HS-5 (cell line): ENCODE measurements at places on chromosomes 6 and 20.
A peak's percentile ranks its signal among the peaks of the same experiment; 100 is the strongest.

- DNase-seq = no peak
These were observed 272.7 kb upstream of the PLCB4 start for GRCh38 chr20:8796088-8796660.

DNA sequence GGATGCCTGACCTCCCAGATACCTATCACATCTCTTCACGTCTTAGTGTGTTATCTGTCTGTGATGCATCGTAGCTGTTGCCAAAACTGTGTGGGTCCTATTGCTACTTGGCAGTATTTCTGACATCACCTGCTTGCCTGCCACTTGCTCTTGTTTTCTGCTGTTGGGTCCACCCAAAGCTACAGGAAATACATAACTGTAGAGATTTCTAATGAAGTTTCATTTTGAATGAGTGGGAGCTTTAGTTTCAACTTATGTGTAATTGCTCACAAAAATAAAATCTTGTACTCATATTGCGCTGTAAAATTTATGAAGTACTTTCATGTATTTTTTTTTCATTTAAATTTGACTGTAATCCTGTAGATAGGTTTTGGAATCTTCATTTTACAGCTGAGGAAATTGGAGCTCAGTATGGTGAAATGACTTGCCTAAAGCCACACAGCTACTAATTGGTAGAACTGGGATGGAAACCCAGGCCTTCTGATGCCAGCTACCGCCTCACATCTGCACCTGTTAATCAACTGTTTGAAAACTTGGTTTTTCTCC, 113.6 kb upstream of the MAN1A1 start:
- DNase-seq = no peak

DNA sequence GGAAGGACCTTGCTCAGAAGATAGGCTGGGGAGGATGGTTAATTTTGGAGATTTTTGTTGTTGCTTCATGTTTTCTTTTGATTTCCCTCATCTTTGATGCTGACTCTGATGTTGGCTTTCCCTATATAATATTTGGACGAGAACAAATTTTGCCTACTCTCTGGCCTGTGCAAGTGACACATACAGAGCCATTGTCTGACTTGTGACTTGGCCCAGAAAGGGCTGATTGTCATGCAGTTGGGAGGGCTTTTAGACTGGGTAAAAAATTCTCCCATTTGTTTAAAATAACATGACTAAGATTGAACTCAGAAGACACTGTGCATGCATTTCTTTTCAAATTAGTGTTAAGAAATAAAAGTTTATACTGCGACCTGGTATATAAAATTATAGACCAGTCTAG, 98.6 kb upstream of the SUPT3H start:
- DNase-seq = no peak

- no peak for DNase-seq
These were observed 35.4 kb downstream of the MAN1A1 start for GRCh38 chr6:119313937-119314884.

DNA sequence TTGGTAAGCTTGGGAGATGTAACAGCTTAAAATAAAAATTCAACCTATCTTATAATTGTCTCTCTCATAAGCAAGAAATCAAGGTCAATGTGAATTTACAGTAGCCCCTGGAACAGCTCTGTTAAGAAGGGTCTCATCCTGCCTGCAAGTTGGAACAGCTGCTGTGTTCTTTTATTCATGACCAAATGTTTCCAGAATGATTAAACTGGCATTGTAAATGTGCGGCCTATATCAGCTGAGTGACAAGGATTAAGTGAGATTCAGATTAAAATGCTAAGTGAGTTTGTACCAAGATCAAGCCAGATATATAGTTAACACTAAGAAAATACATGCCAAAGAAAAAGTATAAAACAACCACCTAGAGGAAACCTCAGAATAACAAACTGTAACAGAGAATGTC, 45.3 kb upstream of the NRSN1 start:
- no peak for DNase-seq

GRCh38 chr6:104477569-104477968, 382.1 kb downstream of the HACE1 start:
- DNase-seq = no peak

DNA sequence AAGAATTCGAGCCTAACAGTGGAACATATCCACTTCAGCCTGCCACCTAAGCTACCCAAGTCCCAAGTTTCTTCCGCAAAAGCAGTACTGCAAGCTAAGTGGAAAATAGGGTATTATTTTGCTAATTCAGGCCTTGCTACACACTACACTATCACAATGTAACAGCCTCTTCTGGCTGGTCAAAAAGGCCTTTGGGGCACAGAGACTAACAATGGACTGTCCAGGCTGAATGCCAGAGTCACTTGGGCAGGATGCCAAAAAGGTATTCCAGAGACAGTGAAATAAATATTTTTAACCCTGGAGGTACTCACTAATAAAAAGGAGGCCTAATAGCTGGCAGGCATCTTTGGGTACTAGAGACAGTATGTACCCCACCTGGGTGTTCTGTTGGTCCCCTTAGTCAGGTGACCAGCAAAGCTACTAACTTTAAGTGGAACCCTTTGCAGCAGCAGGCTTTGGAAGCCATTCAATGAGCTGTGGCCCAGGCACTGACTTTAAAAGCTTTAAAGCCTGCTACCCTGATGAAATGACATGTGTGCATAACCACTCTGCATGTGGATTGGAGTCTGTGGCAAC, 692.1 kb downstream of the HTR1B start:
- no peak for DNase-seq

DNA sequence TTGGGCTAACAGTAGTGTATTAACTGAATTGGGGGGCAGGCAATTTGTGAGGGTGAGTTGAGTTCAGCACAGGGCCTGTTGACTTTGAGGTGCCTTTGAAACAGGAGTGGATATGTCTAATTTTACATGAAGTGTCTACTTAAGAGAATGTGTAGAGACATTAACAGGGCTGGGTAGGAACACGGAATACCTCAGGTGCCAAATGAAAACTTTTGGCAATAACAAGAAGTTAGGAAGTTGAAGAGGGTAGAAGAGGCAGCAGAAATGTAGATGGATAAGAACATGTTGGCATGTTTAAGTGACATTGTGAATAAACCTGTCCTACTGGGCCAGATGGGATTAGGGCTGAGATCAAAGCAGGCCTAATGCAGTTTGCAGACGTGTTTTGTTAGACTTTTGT, 117.0 kb downstream of the SLC16A10 start:
- DNase-seq = no peak

GRCh38 chr6:79196912-79197311, 37.6 kb downstream of the HMGN3 start:
- no peak for DNase-seq

GRCh38 chr6:75117701-75118100, 88.2 kb downstream of the COL12A1 start:
- no peak for DNase-seq

GRCh38 chr6:160031442-160031841, 62.6 kb downstream of the IGF2R start:
- no peak for DNase-seq

DNA sequence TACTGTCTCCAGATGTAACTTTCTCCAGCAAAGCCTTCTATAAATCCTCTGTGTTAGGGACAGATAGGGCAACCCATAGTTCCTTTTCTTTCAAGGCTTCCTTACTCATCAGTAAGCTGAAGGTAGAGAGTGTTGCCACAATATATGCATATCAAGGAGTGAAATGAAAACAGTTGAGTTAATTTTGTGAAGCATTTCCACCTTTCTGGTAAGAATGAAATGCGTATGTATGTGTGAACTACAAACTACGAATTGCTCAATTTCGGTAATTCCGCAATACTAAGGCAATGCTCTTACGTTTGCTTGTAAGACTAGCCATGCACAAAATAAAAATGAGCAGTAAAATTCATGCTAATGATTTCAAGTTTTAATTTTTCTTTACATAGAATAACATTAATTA, 61.2 kb upstream of the HBS1L start:
- no peak for DNase-seq

DNA sequence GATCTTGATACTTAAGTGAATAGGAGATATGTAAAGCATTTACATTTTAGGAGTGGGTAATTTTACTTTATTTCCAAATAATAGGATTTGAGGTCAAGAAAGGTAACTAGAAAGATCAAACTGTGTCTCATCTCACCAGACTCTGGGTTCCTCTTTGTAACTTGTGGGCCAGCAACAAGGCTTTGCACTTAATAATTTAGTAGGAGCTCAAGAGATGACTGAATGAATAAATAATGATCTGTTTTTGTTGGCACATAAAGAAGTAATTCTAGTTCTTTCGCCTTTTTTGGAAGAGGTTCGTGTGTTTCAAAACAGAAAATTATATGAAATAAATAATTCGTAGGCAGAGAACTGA, 67.4 kb upstream of the FABP7 start:
- DNase-seq = no peak

DNA sequence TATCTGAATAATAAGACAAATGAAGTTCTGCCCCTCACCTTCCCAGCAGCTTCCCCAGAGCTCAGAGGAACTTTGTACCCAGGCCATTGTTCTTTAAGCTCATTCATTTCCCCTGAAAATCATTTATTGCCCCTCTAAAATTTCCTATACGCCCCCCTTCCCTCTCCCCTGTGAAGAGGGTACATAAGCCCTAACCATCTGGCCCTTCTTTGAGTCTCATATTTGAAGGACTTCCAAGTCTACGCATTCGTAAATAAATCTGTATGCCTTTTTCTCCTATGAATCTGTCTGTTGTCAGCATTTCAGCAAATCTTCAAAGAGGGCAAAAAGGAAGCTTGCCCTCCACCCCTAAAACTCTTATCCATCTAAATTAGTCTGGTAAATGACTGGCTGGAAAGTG, 73.1 kb upstream of the DST start:
- no peak for DNase-seq

GRCh38 chr6:8707956-8708772, 272.8 kb upstream of the SLC35B3 start:
- DNase-seq = peak; percentile 14

- DNase-seq = peak; percentile 90
These were observed 31.0 kb downstream of the IRF4 start for GRCh38 chr6:422433-423054.

DNA sequence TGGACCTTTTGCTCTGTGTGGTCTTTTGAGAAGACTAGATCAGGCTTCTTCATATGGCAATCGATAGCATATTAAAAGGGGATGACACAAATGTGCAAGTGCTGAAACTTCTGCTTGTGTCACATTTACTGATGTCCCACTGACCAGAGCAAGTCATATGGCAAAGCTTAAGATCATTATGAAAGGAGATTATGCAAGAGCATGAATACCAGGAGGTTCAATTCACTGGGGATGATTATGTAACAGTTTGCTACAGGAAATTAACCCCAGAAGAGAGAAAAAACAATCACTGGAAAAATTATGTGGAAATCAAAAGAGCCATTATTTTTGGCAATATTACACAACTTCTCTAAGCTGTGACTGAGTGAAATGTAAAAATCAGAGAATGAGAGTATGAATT, 13.7 kb upstream of the PRDM13 start:
- peak; percentile 53 for DNase-seq

- no peak for DNase-seq
These were observed 264.5 kb downstream of the KIF16B start for GRCh38 chr20:16308754-16309153.

DNA sequence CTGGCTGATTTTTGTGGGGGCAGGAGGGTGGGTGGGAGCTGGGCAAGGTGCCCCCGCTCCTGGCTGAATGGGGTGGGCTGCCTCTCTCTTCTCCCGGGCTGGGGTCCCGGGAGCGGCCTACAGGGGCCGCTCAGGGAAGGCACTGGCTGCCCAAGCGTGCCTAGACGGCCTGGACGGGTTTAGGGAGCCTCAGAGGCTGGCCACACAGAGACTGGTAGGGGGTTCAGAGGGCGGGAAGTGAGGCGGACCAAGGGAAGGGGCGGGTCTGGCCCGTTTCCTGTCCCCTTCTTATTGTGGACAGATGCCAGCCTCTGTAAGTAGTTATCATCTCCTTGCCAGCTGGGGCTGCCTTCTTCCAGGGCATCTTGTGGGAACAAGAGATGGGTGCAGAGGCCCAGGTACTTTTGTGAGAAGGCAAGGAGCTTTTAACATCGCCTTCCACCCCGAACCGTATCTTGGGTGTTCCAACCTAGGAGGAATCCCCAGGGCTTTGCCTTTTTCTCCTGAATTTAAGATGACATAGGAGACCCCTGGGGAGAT, 437 bp downstream of the CD40 start:
- no peak for DNase-seq

- DNase-seq = no peak
These were observed 394.7 kb upstream of the SULF2 start for GRCh38 chr20:48180024-48180423.

DNA sequence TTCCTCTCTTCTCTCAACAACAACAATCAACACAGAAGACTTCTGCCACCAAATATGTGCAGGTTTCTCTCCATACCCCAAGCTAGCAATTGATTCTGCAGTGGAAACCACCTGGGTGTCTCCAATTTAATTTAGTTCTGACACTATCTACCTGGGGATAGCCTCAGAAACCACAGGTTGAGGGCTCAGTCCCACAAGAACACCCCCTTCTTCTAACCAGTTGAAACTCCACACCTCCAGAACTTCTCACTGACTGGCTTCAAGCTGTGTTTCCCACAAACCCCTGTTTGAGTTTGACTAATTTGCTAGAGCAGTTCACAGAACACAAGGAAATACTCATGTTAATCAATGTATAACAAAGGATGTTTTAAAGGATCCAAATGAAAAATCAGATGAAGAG, 52.5 kb upstream of the SPTLC3 start:
- DNase-seq = no peak

- no peak for DNase-seq
These were observed 332.4 kb upstream of the PRDM1 start for GRCh38 chr6:105753620-105754211.

- no peak for DNase-seq
These were observed 456.4 kb upstream of the MANEA start for GRCh38 chr6:95120984-95121383.

DNA sequence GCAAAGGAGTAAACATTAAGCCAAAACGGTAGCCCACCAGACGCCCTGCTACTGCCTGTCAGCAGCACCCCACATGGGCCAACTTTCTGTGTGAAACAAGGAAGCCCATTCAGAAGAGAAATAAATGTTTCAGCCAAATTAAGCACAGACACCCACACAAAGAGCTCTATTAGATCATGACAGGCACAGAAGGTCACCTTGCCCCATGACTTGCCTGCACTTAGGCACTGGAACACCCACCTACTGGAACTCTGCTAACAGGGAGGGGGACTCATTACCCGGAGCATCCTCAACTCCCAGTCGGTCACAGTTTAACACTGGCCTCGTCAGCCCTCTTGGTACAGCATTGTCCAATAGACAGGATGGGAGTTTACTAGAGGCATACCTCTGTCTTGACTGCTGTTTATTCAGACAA, 31.8 kb downstream of the GFOD1 start:
- DNase-seq = no peak

GRCh38 chr6:113315879-113316278, 541.3 kb upstream of the MARCKS start:
- DNase-seq = no peak
